ENCODE measurements at places on chromosomes 7 and 10. TPM values are rescaled to one million over a fixed set of nuclear protein-coding genes. Genes with fewer than 3 reads are reported as not detected.
A peak's percentile ranks its signal among the peaks of the same experiment; 100 is the strongest.

- no peak for DNase-seq
These were observed 485.7 kb downstream of the PTPRN2 start for GRCh38 chr7:158101821-158102450.

GRCh38 chr10:125979976-125980375, 83.6 kb downstream of the FANK1 start:
- DNase-seq: no peak

Gene SPDYE6
- not detected for total RNA-seq

GRCh38 chr10:61987951-61988379, 86.5 kb downstream of the ARID5B start:
- no peak for DNase-seq

DNA sequence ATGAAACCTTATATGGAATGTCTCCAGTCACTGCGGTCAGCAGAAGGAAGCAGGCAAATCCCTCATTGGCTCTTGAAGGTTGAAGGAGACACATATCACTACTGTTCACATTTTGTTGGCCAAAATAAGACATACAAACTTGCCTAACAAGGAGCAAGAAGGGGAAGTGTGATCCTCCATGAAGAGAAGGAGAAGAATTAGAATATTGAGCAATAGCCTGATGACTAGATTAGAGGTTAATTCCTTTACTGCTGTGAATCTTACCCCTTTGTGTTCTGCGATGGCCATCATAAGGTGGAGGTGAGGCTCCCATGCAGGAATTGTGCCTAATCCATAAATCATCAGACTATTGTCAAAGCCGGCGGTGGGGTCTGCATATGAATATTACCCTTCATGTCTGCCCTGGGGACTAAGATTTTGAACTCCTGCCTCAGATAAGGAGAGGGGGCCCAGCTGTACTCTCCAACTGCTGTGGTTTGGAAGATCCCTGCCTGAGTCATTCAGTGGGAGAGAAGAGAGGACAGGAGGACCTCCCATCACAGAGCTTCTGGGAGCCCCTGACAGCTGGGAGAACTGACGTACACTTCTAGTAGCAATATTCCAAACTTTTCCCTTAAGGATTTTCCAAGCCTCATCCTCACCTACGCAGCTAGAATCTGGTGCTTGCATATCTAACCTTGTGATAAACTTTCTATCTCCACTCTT, 398.5 kb downstream of the REEP3 start:
- DNase-seq: no peak

- peak; percentile 34 for DNase-seq
These were observed 97.8 kb downstream of the HIPK2 start for GRCh38 chr7:139679731-139680594.

GRCh38 chr10:17199351-17199804, 2.1 kb downstream of the TRDMT1 start:
- no peak for DNase-seq

Gene PAPOLB
- total RNA-seq: 0.15 TPM

GRCh38 chr10:132448248-132448731, 51.3 kb downstream of the PWWP2B start:
- DNase-seq: no peak

Gene EVX1
- not detected for total RNA-seq

Gene VSTM4
- 8.5 TPM for total RNA-seq

Gene VENTX
- total RNA-seq: 0.73 TPM

DNA sequence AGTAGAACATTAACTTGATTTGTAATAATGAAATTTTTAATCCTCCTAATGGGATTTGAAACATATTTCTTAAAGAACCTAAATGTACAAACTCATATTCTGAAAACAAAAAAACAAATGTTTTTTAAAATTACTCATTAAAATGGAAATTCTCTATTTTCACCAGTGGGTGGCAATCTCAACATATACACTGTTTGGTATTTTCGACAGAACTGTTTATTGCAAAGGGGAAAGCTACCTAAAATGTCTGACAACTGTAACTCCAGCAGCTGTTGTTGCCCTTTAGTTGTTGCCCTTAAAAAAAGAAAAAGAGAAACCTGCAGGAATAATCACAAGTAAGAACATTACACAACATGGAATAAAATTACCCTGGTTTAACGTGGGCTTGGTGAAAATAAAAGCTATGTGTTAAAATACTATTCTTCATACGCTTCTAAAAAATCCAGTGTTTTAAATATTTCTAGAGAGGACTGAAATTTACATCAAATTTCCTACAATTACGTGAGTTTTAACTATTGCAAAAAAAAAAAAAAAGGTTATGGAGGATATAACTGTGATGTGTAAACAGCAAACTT, 54.5 kb downstream of the COL1A2 start:
- no peak for DNase-seq

DNA sequence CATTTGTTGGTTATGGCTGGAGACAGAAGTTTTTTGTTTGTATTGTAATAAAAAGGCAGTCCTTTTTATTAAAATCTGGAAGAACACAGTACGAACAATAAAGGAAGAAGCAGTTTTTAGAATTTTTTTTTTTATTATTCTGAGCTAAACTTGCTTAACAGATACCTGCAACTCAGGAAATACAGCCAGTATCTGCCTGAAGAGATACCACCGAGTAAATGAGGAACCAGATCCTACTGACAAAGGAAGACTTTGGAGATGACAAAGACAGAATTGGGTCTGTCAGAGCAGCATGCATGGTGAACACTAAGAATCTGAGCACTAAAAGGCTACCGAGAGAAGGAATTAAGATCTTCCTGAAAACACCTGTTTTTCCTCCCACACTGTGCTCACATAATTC, 1335.9 kb upstream of the SORCS1 start:
- no peak for DNase-seq

DNA sequence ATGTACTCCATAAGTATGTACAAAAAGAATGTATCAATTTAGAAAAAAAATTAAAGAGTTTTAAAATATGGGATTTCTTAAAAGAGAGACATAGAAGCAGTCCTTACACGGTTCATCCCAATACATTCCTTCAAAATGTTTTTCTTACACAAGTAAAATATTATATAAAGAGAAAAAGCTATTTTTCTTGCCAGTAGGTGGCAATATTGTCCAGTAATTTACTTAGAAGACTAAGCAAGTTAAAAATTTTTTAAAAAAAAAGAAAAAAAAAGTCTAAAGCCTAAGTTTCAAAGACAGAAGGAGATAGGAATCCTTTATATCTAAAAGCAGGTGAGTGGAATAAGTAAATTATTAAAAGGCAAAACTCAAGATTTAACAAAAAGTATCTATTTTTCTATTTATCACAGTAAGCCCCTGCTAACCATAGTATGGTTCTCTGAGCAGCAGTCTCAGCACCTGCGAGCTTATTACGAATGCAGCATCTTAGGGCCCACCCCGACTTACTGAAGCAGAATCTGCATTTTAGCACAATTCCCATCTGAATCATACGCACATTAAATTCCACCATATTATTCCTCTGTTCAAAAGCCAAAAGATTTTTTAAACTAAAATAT, 240.6 kb downstream of the DGKI start:
- no peak for DNase-seq

- DNase-seq: peak; percentile 10
These were observed 34.5 kb downstream of the DOCK1 start for GRCh38 chr10:126939706-126940105.

- no peak for DNase-seq
These were observed 26.1 kb downstream of the LRRC4 start for GRCh38 chr7:128005117-128005516.

DNA sequence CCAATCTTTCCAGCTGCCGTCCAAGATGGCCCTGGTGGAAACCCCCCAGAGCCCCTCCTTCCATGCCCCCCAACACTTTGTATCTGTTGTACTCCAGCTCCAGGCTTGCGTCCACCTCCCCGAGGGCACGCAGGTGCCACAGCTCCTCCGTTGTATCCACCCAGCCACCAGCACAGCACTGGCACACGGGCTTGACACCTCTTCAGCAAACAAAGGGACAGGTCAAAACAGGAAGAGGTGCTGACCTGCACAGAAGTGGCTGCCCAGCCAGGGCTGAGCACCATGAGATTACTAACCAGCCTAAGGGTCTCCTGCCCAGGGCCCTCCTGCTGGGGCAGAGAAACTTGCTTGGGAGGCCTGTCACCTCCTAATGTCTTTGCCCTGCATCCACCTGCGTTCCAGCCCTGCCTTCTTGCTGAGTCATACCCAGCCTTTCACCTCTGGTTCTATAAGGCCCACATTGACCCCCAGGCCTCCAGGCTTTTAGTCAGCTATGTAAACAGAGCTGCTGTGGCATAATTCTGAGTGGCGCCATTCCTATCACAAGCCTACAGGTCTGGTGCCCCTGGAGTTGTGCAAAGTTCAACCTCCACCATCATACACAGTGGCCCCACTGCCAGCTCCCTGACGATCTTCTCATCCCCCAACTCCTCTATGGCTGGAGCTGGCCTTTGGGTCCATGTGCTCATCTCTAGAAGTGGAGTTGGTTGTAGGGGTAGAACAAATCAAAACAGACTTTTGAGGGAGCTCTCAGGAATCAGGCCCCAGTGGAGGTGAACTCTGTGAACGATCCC, 20.9 kb downstream of the SLC29A3 start:
- no peak for DNase-seq

Gene KLF6
- total RNA-seq: 347 TPM

Gene UNCX
- total RNA-seq: not detected

GRCh38 chr7:129434675-129435318, 565 bp downstream of the STRIP2 start:
- no peak for DNase-seq

Gene LIMK1
- total RNA-seq: 18.1 TPM

DNA sequence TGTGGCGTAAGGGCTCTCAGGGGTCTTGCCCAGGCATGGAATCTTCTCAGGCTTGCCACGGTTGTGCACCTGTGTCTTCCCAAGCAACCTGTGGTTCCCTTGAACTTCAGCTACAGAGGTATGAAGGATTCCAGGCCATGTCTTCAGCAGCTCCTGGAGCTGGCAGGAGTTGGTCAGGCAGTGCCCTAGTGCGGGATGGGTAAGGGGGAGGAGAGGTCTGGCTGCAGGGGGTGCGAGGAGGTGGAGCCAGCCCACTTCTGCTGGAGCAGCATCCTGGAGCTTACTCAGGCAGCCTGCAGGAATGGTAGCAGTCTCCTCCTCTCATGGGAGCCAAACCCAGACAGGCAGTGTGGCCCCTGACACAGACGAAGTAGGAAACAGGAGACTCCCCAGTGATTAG, 3.8 kb upstream of the TRIL start:
- no peak for DNase-seq

Gene PNLIPRP3
- total RNA-seq: 0.66 TPM

Gene REEP3
- 74.1 TPM for total RNA-seq

DNA sequence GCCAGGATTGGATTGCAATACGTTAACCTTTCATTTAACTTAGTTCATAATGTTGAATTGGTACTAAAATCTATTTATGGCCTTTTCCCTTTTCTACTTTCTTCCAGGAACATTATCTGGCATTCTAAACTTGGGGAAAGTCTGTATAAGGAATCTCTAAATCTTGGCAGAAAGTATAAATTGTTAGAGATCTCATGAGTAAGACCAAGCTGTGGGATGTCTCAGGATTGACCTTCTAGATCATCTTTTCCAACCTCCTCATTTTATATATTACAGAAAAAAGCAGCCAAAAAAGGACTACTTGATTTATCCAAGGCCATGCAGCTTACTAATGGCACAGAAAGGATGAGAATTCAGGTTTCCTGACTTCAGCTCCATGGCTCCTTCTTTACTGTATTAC, 598.3 kb downstream of the INHBA start:
- no peak for DNase-seq

- no peak for DNase-seq
These were observed 34.0 kb downstream of the KIFBP start for GRCh38 chr10:69022611-69023010.

GRCh38 chr7:12161146-12161545, 49.9 kb upstream of the TMEM106B start:
- DNase-seq: no peak

Gene DYNC1I1
- total RNA-seq: 6.6 TPM

- DNase-seq: no peak
These were observed 718.2 kb upstream of the PCDH15 start for GRCh38 chr10:55519264-55519663.

DNA sequence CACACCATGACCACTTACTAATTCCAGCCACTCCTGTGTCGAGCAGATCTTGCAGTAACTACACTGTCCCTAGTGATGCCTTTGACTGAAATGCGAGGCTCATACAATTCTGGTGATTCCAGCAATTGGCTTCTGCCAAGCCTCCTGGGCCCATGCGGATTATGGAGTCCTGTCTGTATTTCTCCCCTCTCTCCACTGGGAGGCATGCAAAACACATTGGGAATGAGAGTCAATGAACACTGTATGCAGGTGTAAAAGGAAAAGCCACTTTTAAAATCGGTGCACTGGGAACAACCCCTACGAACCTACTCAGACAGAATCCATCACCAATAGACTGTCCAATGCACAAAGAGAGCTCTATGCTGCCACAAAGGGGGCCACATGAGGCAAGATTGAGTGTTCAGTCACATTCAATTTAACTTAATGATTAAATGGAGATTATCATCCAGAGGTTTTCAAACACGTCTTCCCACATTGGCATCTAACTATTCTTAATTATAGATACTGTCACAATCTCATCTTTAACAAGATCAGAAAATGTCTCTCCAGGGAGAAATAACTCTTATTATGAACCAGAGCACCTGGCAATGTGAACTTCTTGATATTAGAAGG, 550.6 kb downstream of the GLRX3 start:
- DNase-seq: no peak
